Tibial nerve (tissue), 4 donors: ENCODE measurements at places on chromosomes 11 and 22.

- DNase-seq = no peak
Observed at GRCh38 chr11:95296165-95296564, 65.2 kb upstream of the SESN3 start.

DNA sequence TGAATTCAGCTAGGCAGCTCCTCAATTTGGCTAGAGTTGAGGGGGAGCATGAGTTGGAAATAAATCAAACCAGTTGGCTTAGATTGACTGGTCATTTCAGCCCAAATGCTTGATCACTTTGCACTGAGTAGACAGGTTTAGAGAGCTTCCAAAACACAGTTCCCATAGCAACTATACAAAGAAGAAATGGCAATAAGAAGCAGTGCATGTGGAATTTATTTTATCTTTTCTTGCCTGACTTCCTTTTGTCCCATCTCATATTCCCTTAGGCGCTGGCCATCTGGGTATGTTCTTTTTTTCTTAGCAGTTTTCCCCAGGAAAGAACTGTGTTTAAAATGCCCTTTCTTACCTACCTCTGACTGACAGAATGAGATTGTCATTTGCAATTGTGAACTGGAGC lies 38.7 kb upstream of the C11orf87 start:
- DNase-seq = no peak

GRCh38 chr11:94948070-94948617 lies 25.2 kb downstream of the CWC15 start:
- DNase-seq = no peak

DNA sequence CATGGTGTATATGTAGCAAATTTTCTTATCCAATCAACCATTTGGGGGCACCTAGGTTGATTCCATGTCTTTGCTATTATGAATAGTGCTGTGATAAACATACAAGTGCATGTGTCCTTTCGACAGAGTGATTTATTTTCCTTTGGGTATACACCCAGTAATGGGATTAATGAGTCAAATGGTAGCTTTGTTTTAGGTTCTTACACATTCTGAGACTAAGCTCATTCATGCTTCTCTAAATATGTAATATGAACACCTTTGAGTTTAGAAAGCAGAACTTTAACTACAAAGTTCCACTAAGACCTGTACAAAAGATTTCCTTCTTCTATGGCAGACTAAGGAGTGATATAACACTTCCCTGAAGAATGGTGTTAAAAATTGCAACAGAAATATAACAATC lies 627.0 kb downstream of the KCNA4 start:
- DNase-seq = no peak

- no peak for DNase-seq
Observed at GRCh38 chr11:3632070-3632660, 9.6 kb downstream of the ART5 start.
